ENCODE measurements at places on chromosomes 16 and 17.

- DNase-seq, result no peak
These were observed 7.2 kb upstream of the EXOSC6 start for GRCh38 chr16:70258946-70259345.

GRCh38 chr16:70781800-70782199 lies 19.2 kb downstream of the VAC14 start:
- DNase-seq, result no peak

- DNase-seq, result no peak
These were observed 4.4 kb downstream of the PNPO start for GRCh38 chr17:47945529-47946508.

DNA sequence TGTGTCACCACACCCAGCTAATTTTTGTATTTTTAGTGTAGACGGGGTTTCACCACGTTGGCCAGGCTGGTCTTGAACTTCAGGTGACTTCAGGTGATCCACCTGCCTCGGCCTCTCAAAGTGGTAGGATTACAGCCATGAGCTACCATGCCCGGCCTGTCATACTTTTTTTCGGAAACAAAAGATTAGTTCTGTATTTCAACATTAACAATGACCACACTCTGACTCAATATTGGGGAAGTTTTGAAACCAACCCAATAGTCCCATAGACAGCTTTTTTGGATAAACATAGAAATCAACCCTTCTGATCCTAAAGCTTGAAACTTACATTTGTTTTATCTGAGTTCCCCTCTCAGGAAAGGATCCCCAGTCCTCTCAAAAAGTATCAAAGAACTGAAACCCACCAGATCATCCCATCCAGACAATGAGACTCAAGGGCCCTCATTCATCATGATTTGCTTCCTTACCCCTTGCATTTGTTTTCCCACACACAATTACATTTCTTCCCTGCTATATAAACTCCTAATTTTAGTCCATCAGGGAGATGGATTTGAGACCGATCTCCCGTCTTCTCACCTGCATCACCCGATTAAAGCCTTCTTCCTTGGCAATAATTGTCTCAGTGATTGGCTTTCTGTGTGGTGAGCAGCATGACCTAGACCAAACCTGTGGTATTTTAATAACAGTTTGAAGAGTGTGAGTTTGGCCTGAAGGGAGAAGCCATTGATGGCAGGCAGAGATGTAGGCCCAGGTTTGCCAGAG lies 7.2 kb upstream of the AGRP start:
- no peak for DNase-seq

GRCh38 chr17:28370035-28370743 lies at the start of gene VTN:
VTN (minus strand) TSS chr17:28370307; CDS start chr17:28370203, 104 bp downstream.
- no peak for DNase-seq
